ENCODE measurements at places on chromosomes 3 and 15.

DNA sequence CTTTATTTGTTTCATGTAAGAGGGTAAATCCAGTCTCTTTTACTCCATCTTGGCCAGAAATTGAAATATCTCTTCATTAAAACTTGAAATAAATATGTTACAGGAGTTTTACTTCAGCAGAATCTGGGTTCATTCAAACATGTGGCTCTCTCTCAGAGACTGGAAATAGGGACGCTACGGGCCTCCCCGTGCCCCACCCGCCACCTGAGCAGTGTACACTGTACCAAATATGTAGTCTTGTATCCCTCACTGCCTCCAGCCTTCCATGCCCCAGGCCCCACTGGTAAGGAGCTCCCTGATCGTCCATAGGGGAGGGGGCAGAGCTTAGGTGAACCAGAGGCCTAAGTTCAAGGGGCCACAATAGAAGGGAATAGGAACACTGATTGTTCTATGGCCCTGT lies 36.0 kb downstream of the RPL39L start:
- H3K36me3 ChIP-seq, result no peaks in the 10 kb centered on the region
- H3K27ac ChIP-seq, result no peak overlapping the region
- peaks cover 9% of the 10 kb centered on the region for H3K4me1 ChIP-seq

DNA sequence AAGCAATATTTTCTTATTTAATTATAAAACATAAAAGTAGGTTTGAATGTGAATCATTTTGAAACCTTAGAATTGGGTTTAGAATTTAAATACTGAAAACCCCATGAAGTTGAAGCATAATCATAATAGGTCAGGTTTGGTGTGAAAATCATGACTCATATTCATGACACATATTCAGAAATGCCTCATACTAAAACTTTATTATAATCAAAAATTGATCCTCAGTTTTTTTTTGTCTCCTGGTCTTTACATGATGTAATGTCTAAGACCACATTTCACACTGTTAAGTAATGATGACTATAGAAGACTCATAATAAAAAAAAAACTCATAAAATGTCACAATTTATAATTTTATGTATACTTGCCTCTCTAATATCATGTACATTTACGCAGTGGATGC lies 190.4 kb downstream of the FOXP1 start:
- no peaks in the 10 kb centered on the region for H3K36me3 ChIP-seq
- H3K4me1 ChIP-seq, result peaks cover 36% of the 10 kb centered on the region
- no peak overlapping the region for H3K4me3 ChIP-seq
- peak overlapping the region; percentile 37 for H3K27ac ChIP-seq
- no peaks in the 10 kb centered on the region for H3K27me3 ChIP-seq

DNA sequence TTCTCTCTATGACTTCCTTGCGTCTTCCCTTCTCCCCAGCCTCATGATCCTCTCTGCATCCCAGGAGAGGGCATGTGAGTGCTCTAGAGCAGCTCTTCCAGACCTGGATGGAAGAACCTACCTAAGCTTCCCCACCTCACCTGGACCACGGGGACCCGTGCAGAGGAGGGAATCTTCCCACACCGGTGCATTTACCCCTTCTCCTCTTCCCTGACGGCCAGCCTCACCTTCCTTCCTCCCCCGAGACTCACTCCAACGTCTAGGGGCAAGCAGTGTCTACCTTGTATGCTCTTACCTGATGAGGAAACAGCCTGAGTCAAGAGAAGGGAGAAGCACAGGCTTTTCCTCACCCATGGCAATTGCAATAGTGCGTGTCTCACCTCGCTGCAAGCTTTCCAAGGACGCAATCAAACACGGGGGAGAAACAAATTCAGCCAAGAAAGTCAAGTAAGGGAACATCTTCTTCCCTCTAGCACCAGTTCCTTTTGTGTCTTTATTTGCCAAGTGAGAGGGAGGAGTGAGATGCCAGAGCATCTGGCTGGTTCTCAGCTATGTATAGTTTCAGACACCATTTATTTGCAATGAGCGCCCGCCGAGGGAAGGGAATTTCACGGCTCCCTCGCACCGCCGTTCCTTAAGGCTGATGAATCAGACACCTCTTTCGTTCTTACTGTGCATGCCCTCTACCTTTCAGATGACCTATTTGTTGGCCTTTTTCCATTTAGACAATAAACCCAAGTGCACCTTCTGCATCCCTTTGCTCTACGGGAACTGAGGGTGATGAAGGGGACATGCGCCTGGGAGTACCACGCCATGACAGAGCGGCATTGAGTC lies 1.8 kb upstream of the CCR9 start:
- H3K27me3 ChIP-seq, result no peaks in the 10 kb centered on the region
- no peaks in the 10 kb centered on the region for H3K36me3 ChIP-seq
- DNase-seq, result no peak
- H3K27ac ChIP-seq, result no peak overlapping the region
- H3K4me3 ChIP-seq, result no peak overlapping the region

DNA sequence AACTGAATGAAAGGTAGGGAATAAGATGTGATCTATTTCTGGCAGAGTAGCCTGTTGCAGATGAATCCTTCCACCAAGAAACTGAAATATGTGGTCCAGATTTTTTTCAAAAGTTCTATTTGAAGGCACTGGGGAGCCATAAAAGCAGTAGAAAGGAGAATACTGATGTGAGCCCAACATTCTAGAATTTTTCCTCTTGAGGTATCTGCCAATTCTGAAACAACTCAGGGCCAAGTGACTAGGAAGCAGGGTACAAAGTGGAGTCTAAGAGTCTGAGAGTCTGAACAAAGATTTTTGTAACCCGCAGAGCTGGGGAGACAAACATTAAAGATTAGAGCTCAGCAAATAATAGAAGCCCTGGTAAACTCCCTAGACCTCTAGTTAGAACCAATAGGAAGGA lies 58.3 kb upstream of the SLCO3A1 start:
- DNase-seq, result no peak
- no peaks in the 10 kb centered on the region for H3K27me3 ChIP-seq
- no peak overlapping the region for H3K4me3 ChIP-seq

- H3K4me3 ChIP-seq, result no peak overlapping the region
- no peak for DNase-seq
- H3K4me1 ChIP-seq, result no peaks in the 10 kb centered on the region
- H3K36me3 ChIP-seq, result no peaks in the 10 kb centered on the region
These were observed 2.3 kb downstream of the GRIP2 start for GRCh38 chr3:14537590-14538450.

DNA sequence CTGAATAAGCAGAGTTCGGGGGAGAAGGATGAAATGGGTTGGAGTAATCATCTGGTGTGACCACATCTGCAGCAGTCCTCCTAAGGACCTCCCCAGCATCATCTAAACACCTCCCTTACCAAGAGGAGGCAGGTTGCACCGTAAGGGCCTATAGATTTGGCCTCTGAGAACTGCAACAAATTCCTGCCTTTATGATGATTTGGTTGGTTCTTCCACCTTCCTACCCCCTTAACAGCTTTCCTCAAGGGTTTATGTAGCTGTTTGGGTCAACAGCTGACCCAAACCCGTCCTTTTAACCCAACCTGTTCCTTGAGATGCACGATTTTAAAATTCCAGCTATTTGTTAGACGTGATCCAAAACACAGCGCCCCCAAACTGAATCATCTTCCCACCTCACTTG lies 58.2 kb downstream of the AAGAB start:
- H3K36me3 ChIP-seq, result peaks cover 8% of the 10 kb centered on the region
- H3K4me1 ChIP-seq, result no peaks in the 10 kb centered on the region
- no peak overlapping the region for H3K4me3 ChIP-seq
- H3K27me3 ChIP-seq, result no peaks in the 10 kb centered on the region

DNA sequence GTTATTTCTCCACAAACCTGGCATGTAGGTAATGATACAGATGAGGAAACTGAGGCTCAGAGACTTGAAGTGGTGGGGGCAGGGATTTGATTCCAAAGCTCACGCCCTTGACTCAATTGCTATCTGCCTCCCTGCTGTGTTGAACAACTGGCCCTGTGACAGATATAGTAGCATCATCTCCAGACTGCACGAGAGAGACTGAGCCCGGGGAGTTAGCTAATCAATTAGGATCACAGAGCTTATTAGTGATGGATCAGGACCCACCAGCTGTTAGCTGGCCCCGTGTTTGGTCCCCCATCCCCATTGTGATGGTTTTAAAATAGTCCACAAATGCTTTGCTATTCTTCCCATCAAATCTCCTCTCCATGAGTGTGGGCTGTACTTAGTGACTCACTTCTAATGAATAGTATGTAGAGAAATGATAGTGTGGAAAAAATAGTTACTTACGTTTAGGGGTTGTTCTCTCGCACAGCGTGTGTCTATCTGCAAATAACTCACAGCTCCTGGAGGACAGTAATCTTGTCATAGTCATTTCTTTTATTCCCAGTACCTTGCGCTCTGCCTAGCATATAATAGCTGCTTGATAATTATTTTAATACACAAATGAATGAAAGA lies 74.4 kb upstream of the KLF13 start:
- H3K36me3 ChIP-seq, result no peaks in the 10 kb centered on the region
- no peaks in the 10 kb centered on the region for H3K27me3 ChIP-seq
- H3K4me1 ChIP-seq, result no peaks in the 10 kb centered on the region
- H3K4me3 ChIP-seq, result no peak overlapping the region
- no peak overlapping the region for H3K27ac ChIP-seq
- DNase-seq, result no peak

DNA sequence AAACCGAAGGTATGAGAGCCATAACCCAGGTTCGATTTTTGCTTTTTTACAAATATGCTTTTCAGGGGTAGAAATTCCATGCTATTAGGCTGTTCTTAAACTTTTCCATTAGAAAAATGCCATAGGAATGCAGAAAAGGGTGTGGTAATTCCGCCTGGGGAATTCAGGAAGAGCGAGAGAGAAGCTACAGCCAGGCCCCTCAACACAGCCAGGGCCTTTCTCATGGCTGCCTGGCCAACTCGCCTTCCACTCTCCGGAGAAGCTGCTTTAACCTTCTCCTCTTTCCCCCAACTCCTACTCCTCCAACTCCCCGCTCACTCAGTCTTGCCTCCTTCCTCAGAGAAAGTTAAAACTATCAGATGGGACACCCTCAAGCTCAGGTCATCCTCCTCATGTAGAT lies 9.1 kb upstream of the TICRR start:
- H3K27me3 ChIP-seq, result no peaks in the 10 kb centered on the region
- no peak overlapping the region for H3K27ac ChIP-seq
- no peak for DNase-seq
- no peaks in the 10 kb centered on the region for H3K36me3 ChIP-seq

- no peaks in the 10 kb centered on the region for H3K27me3 ChIP-seq
- H3K36me3 ChIP-seq, result no peaks in the 10 kb centered on the region
- no peak overlapping the region for H3K4me3 ChIP-seq
- H3K27ac ChIP-seq, result no peak overlapping the region
- DNase-seq, result no peak
These were observed 3.0 kb downstream of the POMGNT2 start for GRCh38 chr3:43102773-43103480.

DNA sequence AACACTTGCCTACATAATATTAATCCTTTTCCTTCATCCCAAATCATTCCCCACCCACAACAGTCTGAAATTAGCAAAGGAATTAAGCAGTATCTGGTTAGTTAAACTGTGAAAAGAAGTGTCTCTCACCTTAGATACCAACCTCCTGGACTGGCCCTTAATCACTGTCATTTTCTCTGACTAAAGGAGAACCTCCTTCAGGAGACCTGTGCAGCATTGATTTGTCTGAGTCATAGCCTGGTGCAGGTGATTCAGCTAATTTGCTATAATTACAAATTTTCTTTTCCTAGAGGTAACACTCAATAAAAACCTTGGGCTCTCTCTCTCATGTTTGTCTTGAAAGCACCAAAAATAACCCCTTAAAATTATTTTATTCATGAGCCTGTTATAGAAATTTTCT lies 279.8 kb upstream of the SEMA6D start:
- H3K4me3 ChIP-seq, result no peak overlapping the region
- H3K27me3 ChIP-seq, result no peaks in the 10 kb centered on the region
- no peak overlapping the region for H3K27ac ChIP-seq
- H3K4me1 ChIP-seq, result no peaks in the 10 kb centered on the region
- no peak for DNase-seq

GRCh38 chr3:187708696-187709095 lies 6.3 kb upstream of the RTP2 start:
- DNase-seq, result no peak
- no peak overlapping the region for H3K4me3 ChIP-seq

- no peaks in the 10 kb centered on the region for H3K4me1 ChIP-seq
- no peak overlapping the region for H3K27ac ChIP-seq
- no peaks in the 10 kb centered on the region for H3K27me3 ChIP-seq
- H3K36me3 ChIP-seq, result no peaks in the 10 kb centered on the region
- H3K4me3 ChIP-seq, result no peak overlapping the region
These were observed 12.6 kb upstream of the VIPR1 start for GRCh38 chr3:42489937-42490227.

- H3K4me3 ChIP-seq, result no peak overlapping the region
- H3K4me1 ChIP-seq, result no peaks in the 10 kb centered on the region
- DNase-seq, result no peak
- H3K36me3 ChIP-seq, result no peaks in the 10 kb centered on the region
- H3K27me3 ChIP-seq, result no peaks in the 10 kb centered on the region
These were observed 43.4 kb upstream of the CLRN1 start for GRCh38 chr3:151015767-151016477.

DNA sequence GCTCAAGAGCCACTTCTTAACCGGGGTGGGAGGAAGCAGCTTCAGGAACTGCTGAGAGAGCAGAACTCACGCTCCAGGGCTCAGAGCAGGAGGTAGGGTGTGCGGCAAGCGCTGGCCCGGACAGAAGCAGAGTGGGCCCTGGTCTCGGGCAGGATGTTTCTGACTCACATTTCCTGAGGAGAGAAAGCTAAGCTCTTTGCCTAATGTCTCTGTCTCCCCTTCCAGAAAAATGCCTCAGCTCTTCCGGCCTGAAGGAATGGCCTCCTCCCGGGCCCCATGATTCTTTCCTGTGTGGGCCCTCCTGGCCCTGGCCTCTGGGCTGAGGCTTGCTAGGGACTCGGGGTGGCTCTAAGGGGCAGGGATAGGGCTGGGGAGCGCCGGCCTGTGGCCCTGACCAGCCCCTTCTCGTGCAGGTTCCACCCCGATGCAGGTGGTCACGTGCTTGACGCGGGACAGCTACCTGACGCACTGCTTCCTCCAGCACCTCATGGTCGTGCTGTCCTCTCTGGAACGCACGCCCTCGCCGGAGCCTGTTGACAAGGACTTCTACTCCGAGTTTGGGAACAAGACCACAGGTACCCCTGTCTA lies 4.1 kb upstream of the STAB1 start:
- H3K27me3 ChIP-seq, result no peaks in the 10 kb centered on the region
- DNase-seq, result no peak
- H3K27ac ChIP-seq, result no peak overlapping the region
- H3K4me1 ChIP-seq, result no peaks in the 10 kb centered on the region
- H3K4me3 ChIP-seq, result no peak overlapping the region
- H3K36me3 ChIP-seq, result peaks cover 67% of the 10 kb centered on the region

Data from effector memory CD4-positive, alpha-beta T cell (primary cell).